Stimulated activated CD4-positive, alpha-beta T cell treated with anti-CD3 and anti-CD28 coated beads, Interleukin-1b, Interleukin-23, amount 100 ng/mL, for 1 hour (primary cell): ENCODE measurements at places on chromosomes 16 and 17.

DNA sequence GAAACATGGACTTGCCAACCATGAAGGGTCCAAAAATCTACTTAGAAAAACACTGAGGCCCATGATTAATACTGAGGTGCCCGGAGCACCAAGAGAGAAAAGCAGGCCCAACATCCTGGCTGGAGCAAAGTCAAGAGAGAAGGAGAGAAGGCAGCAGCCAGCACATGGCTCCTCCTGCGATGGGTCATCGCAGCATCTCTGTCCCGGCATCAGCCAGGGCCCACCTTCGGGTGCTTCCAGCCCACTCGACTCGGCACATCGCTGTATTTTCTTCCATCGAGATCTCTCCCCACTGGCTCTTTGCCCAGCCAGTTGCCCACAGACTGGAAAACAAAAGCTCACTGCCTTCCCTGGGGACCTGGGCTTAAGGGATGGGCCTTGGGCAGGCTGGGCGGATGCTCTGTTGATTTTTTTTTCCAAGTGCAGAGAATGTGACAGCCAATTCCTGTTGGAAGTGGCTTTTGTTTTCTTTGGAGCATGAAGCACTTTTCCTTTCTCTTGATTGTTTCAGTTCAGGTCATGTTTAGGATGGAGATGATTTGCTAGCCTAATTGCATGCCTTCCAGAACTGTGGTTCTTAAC lies 58.1 kb downstream of the CYB5B start:
- DNase-seq, result no peak

GRCh38 chr16:1564325-1564724 lies 30.9 kb downstream of the TMEM204 start:
- no peak for DNase-seq

DNA sequence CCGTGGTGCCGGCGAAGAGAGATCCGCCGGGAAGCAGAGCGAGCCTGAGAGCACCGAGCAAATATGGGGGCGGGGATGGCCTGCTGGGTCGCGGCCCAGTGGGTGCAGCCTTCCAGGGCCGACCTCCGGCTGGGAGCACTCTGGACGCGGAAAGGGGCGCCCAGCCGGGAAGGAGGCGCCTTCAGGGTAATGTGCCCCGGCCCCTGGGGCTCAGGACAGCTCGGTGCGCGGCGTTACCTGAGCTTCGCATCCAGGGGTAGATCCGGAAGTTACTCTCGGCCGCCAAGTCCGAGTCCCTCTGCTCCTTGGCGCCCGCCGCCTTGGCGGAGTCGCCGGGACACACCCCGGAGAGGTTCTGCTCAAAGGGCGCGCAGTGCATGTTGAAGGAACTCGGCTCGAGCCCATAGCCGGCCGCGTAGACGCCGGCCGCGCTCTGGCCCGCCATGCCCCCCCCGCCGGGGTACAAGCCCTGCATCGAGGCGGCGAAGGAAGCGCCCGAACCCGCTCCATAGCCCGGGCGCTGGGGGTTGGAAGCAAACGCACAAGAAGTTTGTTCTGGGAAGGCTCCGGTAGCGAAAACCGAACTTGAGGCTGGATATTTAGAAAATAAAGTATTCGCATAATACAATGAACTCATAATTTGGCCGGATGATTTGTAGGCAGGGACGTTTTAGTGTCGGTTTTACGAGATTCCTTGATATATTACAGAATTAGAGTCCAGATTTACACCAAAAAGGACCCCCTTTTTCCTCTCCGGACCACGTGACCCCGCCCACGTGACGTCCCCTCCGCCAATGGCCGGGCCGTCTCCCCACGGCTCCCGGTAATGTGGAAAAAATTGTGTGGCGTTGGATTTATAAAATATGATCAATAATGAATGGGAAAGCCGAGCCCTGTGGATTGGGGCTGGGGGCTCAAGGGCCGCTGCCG lies at the start of gene HOXB7:
TSS of gene HOXB7 (minus strand) at position 736 of the 930 bp plus-strand sequence. CDS start at position 637, 99 bp downstream.
- DNase-seq, result no peak

GRCh38 chr17:73064084-73064938 lies 28.2 kb downstream of the SLC39A11 start:
- no peak for DNase-seq

GRCh38 chr16:1541293-1542165 lies 8.1 kb downstream of the TMEM204 start:
- no peak for DNase-seq

DNA sequence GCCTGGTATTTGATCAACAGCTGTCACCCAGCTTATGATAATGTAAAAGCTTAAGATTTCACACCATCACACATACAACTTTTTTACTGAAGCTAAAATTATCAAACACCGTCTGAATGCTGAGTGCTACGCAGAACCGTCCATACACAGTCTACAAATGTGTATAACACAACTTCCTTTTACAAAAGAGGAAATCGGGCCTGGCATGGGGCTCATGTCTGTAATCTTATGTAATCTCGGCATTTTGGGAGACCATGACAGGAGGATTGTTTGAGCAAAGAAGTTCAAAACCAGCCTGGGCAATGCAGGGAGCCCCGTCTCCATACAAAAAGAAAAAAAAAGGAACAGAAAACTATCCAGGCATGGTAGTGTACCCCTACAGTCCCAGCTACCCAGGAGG lies 19.6 kb upstream of the QRICH2 start:
- DNase-seq, result no peak

DNA sequence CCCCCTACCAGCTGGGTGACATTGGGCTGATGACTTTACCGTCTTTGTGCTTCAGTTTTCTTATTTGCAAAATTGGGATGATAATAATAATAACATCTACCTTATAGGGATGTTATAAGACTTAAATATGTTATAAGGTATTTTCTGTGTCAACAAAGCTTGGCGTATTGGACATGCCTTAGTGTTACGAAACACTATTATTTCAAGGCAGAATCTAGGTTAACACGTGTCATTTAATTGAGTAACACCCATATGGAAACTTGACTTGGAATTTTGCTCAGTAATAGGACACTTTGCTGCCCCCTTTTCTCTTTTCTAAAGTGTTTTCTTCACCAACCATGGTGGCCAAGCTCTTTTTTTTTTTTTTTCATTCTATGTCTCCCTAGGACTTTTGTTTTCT lies 294.2 kb upstream of the SALL1 start:
- no peak for DNase-seq

DNA sequence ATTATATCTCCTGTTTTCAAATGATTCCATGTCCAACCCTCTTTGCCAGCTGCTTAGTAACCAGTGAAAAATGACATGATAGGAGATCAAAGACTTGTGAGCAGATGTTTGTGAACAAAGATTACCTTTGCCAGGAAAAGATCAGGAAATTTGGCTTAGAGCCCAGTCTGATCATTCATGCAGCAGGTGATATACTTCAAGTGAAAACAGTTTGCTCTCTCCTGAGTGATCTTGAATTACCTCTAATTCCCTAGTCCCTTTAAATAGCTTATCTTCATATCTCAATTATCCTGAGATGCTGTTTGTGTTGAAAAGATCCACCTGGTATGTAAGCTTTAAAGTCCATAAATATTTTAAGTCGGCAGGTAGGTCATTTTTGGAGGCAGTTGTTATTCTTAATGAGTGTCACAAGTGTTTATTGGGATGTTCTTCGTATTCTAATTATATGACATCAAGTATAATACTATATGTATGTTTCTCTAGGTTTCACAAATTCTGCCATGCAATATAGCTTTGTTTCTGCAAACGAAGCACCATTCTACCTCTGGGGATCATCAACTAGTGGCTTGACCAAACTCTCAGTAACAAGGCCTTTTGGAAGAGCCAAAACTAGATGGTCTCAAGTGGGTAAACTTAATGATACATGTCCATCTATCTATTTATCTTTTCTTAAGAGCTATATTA lies 13.2 kb upstream of the VPS35L start:
- no peak for DNase-seq
